EL (cell line): ENCODE measurements at places on chromosomes 2 and 18.

GRCh38 chr2:233111427-233111826 is 51.3 kb downstream of the INPP5D start:
- DNase-seq = no peak

DNA sequence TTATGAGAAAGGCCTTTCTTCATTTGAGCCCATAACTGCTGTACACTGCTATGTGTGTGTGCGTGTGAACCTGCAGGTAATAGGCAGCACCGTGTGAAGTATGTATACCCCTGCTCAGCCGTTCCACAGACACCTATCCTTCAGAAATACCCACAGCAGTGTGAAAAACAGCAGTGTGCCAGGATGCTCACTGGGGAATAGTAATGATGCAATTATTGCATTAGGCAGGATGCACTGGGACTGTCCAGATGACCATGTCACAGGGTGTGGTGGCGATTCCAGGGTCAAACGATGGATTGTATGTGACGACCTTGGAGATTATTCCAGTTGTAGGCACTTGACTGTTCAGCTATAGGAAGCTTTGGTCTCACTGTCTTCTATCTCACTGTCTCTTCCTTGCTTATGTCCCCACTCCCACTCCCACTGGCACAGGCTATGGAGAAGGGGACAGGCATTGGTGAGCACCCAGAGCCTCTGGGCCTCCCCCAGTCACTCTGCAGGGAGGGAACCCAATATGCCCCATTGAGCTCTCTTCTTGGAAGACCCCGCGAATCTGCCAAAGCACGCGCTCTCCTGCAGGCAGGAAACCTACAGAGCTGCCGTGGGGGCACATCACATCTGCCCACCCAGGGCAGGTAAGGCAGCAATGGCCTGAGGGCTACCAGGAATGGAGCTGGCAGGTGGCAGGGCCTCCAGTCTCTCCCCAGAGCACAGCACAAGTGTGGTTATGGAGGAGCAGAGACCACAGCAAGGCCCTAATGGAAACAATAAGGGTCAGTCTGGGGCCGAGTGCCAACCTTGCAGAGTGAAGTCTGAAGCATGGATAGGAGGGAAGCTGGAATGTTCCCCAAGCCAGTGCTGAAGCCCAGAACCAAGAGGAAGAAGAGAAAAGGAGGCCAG is 518.9 kb upstream of the RAB6C start:
- no peak for DNase-seq

GRCh38 chr18:72783530-72783929 is 84.3 kb downstream of the NETO1 start:
- DNase-seq = no peak

GRCh38 chr2:74951211-74951754 is 7.2 kb upstream of the POLE4 start:
- no peak for DNase-seq

DNA sequence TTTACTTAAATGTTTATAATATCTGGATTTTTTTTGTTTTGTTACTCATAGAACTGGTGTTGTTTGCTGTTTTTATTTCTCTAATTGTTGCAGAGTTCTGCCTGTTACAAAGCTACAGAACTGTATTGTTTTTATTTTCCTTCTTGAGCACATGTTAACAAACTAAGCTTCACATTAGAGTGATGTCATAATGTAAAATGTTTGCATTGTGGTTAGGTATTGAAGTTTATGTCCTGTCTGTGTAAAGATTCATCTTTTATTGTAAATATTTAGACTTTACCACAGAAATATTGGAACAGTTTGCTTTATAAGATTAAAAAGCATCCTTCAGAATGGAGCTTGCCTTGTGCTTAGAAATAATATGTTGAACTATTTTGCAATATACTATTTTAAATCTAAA is 67.7 kb downstream of the CLIP4 start:
- DNase-seq = no peak

GRCh38 chr2:206890179-206890578 is 49.1 kb upstream of the CPO start:
- DNase-seq = no peak

DNA sequence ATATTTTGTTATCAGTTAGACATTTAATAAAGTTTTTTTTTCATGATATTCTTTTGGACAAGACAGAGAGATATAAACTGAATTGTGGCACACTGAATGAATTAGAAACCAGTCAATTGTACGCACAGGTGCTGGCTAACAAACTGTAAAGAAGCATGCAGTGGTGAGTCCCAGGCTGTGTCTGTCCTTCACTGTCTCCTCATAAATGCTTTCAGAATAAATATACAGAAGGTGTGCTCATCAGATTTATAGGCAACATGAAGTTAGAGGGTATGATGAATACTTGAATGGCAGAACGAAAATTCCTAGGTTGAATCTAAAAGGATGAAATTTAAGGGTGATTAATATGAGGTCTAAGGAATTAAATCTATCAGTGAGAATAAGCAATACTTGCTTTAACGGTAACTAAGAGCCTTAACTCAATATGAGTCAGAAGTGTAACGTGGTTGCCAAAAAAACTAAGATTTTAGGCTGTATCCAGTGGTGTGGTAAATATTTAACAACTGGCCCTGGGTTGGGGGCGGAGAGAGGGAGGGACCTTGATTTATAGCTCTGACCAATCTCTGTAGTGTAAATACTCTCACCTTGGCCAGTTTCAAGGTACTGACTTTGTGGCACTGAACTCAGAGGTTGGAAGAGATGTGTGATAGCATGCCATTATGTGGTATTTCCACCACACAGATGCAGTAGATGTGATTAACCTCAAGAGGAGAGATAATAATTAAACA is 41.9 kb upstream of the AAK1 start:
- no peak for DNase-seq

- DNase-seq = no peak
These were observed 88.3 kb downstream of the NRP2 start for GRCh38 chr2:205770577-205770976.
